ENCODE measurements at places on chromosomes 5 and 9.

GRCh38 chr9:123997665-123998277 lies 13.8 kb upstream of the LHX2 start:
- no peak for DNase-seq

GRCh38 chr5:149246906-149247305 lies 24.8 kb upstream of the AFAP1L1 start:
- no peak for DNase-seq

- DNase-seq = no peak
Measured at GRCh38 chr9:6665628-6666027, 20.1 kb upstream of the GLDC start.

DNA sequence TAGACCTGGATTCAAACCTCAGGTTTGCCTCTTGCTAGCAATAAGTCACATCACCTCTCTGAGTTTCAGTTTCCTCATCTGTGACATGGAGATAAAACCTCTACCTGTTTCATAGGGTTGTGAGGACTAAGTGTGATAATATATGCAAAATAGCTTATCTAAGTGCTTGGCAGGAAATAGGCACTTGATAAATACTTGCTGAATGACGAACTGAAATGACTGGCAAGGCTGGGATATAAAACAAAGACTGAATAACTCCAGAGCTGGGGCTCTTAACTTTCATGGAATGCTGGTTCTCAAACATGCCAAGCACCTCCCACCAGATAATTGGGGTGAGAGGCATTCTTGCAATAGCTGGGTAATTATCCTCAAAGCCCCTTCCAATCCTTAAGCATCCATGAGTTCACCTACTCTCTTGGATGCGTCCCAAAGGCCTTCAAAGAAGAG lies 87.6 kb downstream of the ADRB2 start:
- no peak for DNase-seq

- DNase-seq = no peak
Measured at GRCh38 chr9:89982016-89982415, 377.2 kb downstream of the GADD45G start.

DNA sequence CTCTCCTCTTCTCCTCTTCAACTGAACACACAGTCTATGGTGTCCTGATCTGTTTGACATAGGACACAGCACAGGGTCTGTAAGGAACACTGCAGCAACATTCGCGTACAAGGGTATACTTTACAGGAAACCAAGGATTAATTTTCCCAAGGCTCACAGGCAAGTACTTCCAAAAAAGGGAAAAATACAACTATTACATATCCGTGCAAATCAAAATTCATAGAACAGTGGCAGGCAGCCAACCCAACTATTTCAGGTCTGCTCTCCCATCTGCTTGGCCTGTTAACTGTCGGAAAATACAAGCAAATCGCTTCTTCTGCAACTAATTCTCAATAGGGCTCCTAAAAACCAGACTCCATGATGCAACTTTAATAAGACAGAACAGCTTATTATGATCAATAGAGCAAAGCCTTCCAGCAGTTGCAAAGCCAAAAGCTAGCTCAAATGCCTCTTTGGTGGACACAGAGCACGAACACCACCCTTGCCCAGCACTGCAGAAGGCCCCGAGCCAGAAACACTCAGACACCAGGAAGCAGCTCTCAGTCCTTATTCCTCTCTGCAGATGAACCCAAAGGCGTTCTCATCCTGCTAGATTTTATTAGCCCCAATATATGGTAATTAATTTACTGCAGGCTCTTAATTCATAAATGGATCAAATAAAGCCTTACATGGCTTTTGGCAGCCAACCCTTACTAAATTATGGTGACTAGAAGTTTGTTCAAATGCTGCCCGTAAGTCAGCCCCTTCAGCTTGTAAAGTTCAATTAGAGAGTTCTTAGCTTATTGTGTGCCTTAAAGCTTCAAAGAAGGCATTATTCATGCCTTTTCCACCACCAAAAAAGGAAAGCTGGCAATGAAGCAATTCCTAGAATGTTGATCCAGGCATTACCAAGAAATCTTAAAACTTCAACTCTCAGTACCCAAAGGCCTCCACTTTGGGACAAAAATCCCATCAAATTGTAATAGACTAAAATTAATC lies 68.8 kb downstream of the ZNF608 start:
- no peak for DNase-seq

DNA sequence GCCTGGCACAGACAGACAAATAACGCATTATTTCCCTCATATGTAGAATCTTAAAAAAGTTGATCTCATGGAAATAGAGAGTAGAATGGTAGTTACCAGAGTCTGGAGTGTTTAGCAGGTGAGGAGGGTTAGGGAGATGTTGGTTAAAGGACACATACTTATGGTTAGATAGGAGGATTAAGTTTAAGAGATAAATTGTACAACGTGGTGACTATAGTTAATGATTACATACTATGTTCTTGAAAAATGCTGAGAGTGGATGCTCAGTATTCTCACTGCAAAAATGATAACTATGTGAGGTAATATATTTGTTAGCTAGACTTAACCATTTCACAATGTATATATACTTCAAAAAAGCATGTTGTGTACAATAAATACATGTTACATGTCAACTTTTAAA lies 38.0 kb downstream of the CERT1 start:
- DNase-seq = no peak

DNA sequence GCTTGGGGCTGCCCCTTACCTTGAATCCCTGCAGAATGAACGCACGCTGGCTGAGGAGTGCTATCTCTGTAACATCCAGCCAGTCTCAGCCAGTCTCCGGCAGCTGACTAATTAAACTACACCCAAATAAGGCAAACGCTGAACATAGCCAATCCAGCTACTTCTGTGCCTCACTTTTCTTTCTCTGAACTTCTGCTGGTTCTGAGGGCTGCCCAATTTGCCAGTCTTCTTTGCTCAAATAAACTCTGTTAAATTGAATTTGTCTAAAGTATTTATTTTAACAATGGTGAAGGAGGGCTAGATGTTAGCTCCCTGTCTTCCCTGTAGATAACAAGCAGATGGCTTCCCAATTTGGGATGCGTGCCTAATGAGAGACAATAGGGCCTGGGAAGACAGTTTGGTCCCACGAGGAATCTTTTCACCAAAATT lies 154.0 kb upstream of the NFIL3 start:
- no peak for DNase-seq

GRCh38 chr9:36218011-36218410 lies 27.3 kb downstream of the CLTA start:
- DNase-seq = no peak

DNA sequence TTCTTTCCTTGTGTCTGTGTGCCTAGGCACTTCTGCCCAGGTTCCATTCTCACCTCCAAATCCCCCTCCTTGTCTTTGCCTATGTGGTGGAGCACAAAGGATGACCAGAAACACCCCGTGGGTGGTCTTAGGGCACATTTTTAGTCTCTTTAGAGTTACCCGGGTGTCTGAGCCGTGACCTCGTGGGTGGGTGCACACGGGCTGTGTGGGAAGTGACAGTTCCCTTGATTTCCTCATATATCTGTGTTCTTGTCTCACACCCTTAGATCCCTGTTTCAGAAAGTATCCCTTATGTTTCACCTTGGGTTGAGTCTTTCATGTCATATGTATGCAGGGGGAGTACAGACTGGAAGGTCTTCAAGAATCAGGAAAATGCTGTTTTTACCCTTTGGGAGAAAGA lies 13.4 kb upstream of the SMIM32 start:
- no peak for DNase-seq

DNA sequence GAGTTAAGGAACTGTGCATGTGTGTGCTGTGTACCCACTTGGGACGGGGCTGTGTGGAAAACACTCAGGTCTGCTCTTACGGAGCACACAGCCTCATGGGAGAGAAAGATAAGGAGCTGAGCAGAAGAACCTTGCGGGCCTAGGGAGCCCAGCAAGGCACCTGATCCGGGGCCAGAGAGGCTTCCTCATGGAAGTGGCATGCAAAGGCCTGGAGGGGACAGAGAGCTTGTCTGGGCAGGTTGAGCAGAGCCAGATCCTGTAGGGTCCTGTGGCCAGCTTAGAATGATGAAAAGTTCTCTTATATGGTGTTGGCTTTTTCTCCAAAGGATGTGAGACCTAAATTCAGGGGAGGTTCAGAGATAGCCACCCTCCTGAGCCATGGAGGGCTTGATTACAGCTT lies 45.2 kb downstream of the NEK6 start:
- no peak for DNase-seq

DNA sequence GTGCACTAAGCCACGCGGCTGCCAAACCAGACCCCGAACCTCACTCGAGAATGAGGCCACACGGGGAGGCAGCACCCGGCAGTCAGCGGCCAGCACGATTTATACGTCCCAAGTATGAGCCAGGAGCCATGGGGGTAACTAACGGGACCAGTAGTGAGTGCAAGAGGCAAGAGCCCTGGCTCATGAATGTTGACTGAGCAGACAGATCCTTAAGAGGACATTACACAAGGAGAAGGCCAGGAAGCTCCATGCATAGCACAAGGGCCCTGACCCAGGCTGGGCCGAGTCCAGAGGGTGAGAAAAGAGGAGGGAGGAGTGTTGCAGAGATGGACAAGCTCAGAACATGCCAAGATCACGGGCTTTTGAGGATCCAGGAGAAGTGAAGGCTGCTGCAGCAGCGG lies 58.6 kb upstream of the PHYKPL start:
- no peak for DNase-seq
